NCI-H187 treated with DMSO at 0.1 percent for 48 hours (cell line): ENCODE measurements at places on chromosomes 5 and 9.

DNA sequence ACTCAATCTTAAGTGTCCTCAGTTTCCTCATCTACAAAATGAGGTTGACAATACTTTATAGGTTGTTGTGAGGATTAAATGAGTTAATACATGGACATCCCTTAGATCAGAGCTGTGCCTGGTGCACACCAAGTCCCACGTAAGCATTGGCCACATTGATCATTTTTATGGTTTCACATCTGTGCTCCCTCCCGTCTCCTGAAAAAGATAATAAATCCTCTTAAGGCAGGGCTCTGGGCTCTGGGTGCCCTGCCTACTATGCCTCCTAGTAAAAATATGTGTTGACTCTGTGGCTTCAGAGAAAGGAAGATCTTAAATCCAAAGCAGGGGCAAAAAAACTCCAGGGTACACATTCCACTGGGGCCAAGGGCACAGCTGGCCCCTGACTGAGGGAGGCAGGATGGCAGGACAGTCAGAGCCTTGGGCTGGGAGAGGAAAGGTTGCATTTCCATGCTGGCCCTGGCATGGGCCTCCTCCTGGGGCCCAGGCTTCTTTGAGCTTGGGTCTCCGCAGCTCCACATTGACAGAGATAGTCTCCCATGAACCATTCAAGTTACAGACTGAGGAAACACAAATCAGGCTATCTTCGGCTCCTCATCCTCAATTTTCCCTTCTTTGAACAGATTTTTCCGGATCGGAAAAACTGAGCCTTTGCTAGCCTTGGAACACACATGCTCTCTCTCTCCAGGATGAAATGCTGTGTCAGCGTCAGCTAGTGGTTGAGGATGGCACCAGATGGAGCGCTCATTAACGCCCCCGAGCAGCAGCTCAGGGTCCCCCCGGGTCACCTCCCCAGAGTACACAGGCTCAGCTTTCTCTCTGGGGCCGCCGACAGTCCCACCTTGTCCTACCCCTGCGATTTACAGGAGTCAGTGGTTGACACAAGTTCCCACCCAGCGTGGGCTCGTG is 22.4 kb upstream of the KIF12 start:
- DNase-seq: no peak

DNA sequence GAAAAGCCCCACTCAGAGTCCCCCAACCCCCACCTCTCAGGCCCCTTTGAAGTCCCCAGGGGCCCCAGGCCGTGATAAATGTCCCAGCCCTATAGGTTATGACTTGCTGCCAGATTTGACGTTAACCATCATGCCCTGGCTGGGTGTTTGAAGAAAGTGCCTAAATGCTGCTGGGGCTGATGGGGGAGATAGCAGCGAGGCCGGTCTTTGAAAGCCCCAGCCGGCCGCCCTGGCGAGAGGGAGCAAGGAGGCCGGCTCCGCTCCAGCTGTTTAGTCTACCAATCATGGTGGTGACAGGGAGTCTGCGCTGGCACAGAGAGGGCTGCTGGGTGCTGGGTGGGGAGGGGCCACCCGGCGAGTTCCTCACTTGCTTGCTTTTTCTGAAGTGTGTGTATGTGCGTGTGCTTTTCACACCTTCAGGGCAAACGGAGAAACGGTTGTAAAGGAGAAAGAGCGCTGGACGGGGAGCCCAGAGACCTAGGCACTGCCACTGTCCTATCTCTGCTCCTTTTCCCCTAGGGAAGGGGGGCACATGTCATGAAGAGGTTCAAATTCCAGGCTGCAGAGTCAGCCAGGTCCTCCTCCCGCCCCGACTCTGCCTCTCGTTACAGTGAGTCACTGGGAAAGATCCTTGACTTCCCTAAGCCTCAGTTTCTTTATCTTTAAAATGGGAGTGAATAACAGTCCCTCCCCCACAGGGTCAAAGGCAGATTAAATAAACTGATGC is 126.1 kb upstream of the HAND1 start:
- no peak for DNase-seq

- no peak for DNase-seq
Measured at GRCh38 chr5:143154510-143155370, 248.7 kb downstream of the NR3C1 start.

DNA sequence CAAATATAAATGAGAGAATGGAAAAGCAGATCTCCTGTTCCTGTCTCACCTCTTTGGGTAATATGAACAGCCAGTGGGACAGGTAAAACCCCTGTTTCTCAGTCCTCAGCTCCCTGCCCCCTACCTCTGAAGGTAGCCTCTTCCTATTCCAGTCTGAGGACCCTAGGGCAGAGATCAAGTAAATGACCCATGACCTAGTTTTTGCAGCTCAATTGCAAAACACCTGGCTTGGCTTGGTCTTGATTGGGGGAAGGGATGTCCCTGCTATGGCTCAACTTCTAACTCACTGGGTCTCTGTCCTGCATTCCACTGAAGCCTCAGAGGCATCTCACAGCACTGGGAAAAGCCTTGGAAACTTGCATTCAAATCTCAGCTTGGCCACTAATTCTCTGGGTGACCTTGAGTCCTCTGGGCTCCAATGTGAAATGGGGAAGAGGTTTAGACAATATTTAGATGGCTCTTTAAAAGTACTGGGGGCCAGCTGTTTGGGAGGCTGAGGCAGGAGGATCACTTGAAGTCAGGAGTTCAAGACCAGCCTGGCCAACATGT is 1.6 kb upstream of the GALT start:
- DNase-seq: no peak

GRCh38 chr5:95900383-95900958 is 61.2 kb downstream of the ELL2 start:
- no peak for DNase-seq

- no peak for DNase-seq
Measured at GRCh38 chr5:113197456-113198200, 221.0 kb downstream of the DCP2 start.

DNA sequence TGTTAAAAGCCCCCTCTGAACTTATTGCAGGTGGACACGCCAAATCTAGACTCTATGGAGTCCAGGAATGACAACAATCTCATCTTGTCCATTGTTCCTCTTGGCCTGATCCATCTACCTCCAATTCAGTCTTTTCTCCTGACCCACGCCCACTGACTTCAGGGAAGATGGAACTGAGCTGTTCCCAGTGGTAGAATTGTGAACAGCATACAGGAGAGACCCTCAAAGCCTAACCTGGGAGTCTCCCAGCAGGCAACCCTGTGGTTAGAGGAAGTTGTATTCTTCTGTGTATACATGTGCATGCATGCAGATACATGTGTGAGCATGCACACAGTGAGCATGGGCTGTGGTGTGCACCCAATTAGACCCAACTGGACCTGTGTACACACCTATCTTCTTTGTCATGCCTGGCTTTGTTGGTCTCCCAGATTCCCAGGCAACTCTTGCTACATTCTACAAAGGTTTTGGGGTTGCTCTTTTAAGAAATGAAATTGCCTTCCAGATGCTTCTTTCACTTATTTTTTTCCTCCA is 286.0 kb downstream of the ZSWIM6 start:
- DNase-seq: no peak

DNA sequence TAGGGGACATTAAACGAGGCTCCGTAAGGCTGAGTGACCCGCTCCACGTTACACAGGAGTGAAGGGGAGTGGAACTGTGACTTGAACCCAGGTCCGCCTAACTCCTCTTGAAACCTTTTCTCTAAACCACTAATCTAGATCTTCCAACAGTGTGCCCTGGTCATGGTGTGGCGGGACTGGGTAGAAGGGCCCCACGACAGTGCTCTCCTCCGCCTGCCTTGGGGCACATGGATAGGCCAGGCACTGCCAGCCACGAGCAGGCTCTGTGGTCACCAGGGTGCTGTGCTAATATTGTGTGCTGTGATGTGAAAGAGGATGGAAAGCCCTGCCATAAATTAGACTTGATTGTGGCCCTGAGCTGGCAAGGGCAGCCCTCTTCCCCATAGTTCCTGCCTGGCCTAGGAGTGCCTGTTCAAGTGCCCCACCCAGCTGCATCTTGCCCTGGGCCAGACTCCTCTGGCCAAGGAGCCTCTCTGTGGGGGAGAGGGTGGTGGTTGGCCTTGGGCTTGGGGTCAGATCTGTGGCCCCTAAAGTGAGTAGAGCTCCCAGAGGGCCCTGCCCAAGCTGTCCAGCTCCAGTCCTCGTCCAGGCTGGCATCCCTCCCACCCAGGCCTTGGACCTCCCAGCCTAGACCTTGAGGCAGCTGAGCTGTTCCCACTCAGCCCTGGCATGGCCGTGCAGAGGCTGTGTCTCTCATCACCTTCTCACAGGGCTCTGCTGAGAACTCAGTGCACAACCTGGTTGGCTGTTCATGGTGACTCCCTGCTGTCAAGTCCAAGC is 67.8 kb upstream of the TBC1D2 start:
- DNase-seq: no peak

DNA sequence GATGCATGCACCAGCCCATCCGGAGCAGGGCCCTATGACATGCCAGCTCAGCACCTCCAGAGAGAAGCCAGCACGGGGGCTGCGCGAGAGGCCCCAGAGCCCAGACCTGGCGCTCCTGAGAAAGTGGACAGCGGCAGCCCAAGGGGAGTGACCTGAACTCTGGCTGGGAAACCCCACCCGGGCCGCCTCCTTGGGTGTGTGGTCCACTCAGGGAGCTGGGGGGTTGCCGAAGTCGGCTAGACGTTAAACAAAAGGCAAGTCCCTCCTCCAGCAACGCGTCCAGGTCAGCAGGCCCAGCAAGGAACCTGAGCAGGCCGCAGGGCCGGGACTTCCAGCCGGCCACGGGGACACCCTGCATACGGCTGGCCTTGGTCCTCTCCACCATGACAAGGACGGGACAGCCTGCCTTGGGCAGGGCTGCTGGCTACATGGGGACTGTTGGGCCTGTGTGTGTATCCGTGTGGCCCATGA is 35.7 kb downstream of the NACC2 start:
- DNase-seq: no peak

- peak; percentile 14 for DNase-seq
Measured at GRCh38 chr5:143200781-143201398, 202.6 kb downstream of the NR3C1 start.

DNA sequence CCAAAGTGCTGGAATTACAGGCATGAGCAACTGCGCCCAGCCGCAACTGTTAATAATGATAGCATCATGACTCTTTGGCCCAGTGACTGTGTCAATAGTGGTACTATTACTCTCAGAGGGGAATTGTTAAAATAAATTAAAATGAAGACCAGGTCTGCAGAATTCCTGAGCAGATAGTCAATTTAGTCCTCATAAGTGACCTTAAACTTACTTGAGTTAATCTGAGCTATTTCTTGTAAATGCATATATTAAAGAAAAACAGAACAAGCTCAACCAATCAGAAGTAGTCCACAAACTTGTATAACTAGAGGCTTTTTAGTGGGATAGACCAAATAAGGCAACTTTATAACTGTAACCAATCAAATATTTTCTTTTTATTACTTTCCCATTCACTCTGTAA is 1.7 kb upstream of the RECK start:
- DNase-seq: no peak

DNA sequence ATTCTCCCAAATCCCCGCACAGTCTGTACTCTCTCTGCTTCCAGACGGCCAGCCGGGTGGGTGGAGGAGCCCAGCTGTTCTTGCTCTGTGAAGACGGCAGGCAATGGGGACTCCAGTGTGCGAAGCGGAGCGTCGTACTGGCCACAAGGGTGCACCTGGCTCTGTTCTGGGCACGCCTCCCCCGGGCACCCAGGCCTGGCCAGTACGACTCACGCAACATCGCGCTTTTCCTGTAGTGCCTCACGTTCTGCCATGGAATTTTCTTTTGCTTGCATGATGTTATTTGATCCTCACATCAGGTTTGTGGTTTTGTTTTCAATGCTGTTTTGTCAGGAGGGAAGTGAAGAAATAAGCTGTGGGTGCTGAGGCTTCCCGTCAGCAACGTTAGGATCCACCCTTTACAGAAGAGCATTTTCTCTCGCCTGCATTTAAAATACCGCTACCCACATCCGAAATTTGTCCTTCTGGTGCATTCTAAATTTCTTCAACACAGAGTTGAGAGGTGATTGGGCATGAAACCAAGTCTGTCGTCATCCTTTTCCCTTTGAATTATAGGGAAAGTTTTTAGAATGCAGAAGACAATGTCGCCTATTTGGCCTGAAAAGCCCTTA is 311.7 kb downstream of the TRIM36 start:
- DNase-seq: no peak

GRCh38 chr9:93904649-93905472 is 50.3 kb downstream of the BARX1 start:
- no peak for DNase-seq

DNA sequence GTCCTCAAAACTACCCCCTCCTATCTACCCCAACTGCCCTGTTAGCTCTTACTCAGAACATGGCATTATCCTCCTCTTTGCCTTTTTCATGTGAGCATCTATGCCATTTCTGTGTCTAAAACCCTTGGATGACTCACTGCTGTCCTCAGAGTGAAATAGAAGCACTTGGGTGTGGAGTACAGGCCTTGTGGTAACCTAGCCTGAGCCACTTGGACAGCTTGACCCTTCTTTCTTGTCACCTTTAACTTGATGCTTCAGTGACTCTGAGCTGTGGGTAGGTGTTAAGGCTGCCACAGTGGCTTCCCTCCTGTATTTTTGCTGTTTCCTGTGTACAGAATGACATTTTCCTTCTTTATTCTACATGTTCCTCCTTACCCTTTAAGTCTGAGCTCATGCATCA is 391.4 kb downstream of the SH3GL2 start:
- DNase-seq: no peak

DNA sequence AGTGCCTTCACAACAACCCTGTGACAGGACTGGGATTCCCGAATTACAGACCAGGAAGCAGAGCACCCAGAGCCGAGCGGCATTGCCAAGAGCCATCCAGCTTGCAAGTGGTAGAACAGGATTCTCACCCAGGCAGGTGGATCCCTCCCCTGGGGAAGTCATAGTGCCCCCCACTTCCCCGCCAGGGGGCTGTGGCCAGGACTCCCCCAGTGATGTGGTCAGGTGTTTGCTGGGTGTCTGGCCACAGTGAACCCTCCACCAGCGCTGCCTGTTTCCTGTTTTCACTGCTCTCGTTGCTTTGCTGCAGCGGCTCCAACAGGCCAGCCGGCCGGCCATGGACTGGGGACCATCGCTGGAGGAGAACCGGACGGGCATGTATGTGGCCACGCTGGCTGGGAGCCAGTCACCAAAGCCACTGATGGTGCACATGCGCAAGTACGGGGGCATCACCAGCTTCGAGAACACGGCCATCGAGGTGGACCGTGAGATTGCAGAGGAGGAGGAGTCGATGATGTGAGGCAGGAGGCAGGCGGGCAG is 19.3 kb downstream of the SLC6A7 start:
- no peak for DNase-seq

GRCh38 chr5:177116631-177117373 is 16.8 kb upstream of the NSD1 start:
- DNase-seq: no peak
